ENCODE measurements at places on chromosomes 11 and 22. TPM values are rescaled to one million over a fixed set of nuclear protein-coding genes. Genes with fewer than 3 reads are reported as not detected.

DNA sequence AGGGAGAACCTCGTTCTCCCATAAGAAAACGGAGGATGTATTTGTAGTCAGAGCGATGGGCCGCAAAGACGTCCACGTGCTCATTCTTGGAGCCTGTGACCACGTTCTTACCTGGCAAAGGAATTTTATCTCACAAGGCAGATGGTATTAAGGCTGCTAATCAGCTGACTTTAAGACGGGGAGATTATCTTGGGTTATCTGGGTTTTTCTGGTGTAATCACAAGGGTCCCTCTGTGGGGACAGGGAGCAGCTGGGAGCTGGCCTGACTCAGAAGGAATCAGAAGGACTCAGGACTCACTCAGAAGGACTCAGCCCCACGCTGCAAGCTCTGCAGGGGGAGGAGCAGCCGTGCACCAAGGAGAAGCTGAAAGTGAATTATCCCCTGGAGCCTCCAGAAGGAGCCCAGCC lies 7.5 kb upstream of the SIGIRR start:
- DNase-seq: no peak

DNA sequence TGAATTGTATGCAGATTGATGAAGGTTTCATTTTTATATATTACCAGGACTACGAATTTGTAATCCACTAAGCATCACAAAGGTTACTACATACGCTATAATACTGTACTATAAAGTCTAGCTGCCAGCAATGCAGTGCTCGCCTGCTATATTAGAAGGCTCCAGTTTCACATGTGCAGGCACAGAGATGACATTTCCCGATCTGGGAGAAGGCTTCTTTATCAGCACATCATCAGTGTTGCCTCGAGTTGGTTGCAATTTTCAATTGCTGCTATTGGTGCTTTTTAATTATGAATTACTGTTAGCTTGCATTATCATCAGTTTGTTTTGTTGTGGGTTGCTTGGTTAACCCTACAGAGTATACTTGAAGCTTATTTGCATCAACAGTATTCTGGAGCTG lies 143.2 kb upstream of the TEAD1 start:
- DNase-seq: no peak

DNA sequence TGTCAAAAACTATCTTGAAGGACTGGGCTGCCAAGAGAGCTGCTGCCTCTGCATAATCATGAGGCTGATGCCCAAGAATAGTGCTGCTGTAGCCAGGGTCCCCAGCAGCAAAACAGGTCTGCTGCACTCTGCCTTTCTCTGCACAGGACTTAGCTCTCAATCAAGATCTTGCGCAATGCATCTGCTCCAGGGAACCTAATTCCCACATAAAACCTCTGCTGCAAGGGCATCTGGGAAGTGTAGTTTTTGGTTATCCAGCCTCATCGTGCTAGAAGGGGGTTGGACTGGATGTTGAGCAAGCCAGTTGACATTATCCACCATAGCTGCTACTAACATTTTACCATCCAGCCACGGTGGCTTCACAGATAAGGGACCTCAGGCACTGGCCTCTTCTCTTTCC lies 192.7 kb downstream of the C11orf91 start:
- DNase-seq: peak; percentile 85

GRCh38 chr11:57785072-57785471 lies 23.5 kb downstream of the CTNND1 start:
- DNase-seq: no peak

GRCh38 chr11:125375146-125375545 lies 120.9 kb downstream of the FEZ1 start:
- DNase-seq: peak; percentile 6

DNA sequence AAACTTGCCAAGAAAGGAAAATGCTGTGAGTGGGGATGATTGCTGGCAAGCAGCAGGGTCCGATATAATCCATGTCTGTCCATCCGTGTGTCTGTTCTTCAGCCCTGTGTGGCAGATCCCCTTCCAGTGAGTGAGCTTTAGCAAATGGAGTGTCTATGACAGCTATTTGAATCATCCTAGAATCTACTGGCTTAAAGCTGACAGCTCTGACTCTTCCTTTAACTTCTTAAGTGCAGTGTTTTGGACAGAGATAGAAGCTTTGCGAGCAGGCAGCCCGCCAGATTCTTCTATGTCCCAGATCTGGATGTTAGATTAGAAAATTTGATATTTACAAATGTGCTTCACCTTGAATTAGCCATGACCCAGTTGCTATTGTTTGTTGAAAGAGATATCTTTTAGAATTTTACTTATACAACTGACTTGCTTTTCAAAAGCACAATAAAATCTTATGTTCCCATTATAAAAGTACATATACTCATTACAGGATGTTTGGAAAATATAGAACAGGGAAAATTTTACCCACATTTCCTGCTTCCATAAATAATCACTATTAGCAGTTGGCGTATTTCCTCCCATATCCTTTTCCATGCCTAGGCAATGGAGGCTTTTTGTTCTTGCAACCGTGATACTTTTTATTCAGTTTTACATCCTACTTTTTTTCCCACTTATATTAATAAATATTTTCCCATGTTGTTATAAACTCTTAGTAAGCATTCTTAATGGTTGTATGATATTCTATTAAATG lies 124.5 kb downstream of the COMMD9 start:
- no peak for DNase-seq

DNA sequence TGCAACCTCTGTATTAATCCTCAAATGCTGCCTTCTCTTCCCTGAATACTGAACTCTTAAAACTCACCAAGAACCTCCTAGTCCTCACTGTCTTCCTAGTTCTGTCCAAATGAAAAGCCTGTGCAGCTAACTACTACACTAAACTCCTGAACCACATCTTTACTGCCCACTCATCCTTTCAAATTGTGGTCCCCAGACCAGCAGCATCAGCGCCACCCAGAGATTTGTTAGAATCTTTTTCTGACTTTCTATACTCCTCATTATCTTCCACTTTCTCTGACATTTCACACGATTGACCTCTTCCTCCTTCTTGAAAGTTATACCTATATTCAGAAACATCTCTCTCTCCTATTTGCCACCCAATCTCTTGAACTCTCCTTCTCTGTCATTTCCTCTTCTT lies 461.3 kb downstream of the DLG2 start:
- DNase-seq: no peak

DNA sequence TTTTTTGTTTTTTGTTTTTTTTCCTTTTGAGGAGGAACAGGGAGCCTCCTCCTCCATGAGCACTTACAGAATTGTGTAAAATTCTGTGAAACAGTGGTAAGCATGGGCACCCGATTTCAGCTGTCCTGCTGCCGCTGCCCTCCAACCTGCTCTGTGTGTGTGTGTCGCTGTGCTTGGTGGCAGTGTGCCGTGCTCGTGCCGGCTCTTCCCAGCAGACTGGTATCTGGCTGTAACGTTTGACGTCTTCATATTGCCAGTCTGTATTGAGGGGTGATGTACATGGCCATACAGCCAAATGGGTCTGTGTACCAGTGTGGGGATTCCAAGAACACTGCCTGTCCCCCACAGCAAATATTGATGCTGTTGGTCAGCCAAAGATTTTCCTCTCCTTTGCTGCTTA lies 97.1 kb downstream of the CWC15 start:
- no peak for DNase-seq

DNA sequence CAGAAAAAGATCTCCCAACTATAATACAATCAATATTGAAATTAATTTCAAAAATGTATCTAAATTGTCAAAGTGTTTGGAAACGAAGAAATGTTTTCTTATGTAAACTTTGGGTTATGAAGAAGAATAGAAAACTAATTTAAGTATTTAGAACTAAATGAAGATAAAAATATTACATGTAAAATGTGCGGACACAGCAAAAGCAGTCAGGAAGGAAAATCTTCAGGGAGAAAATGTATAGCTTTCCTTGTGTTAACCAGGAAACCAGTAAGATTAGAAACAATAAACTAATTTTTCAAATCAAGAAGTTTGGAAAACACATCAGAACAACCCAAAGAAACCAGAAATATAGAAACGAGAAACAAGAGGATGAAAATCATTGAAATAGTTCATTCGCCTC lies 466.5 kb downstream of the BRD1 start:
- no peak for DNase-seq

GRCh38 chr22:23386822-23387580 lies 193.1 kb downstream of the IGLL1 start:
- DNase-seq: no peak

DNA sequence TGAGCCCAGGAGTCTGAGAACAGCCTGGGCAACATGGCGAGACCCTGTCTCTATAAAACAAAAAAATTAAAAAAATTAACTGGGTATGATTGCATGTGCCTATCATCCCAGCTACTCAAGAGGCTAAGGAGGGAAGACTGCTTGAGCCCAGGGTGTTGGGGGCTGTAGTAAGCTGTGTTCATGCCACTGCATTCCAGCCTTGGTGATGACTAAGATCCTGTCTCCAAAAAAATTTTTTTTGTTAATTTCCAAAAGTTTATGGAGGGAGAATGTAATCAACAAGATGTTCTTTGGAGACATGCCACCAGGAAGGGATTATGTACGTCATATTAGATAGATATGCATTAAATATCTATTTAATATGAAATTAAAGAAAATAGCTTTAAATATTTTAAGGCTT lies 267.5 kb downstream of the SBF2 start:
- DNase-seq: no peak

- DNase-seq: no peak
Observed at GRCh38 chr22:43298062-43298801, 44.9 kb downstream of the SCUBE1 start.

DNA sequence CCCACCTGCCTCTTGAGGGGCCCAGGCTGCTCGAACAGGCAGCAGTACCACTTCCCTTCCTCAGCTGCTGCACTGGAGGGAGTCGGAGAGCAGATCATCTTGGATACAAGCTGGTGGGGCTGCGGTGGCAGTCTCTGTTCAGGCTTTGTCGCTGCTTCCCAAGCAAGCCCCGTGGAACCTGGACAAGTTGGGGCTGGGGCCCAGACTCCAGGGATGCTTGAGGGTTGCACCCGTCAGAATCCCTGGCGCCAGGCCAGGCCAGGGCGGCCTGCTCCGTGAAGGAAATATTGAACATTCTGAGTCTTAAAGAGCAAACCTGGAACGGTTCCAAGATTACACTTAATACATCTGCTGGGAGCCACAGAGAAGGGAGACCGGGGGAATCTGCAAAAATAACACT lies 310.1 kb upstream of the SORL1-AS1 start:
- DNase-seq: peak; percentile 37

DNA sequence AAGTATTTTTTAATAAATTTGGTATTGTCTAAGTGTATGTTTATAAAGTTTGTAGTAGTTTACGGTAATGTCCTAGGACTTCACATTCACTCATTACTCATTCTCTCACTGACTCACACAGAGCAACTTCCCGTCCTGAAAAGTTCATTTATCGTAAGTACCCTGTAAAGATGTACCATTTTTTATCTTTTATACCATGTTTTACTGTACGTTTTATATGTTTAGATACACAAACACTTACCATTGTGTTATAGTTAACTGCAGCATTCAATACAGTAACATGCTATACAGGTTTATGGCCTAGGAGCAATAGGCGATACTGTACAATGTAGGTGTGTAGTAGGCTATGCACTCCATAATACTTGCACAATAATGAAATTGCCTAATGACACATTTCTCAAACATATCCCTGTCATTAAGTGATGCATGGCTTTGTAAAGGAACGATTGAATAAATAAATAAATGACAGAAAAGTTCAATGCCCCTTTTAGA lies 12.5 kb upstream of the CARD18 start:
- no peak for DNase-seq

DNA sequence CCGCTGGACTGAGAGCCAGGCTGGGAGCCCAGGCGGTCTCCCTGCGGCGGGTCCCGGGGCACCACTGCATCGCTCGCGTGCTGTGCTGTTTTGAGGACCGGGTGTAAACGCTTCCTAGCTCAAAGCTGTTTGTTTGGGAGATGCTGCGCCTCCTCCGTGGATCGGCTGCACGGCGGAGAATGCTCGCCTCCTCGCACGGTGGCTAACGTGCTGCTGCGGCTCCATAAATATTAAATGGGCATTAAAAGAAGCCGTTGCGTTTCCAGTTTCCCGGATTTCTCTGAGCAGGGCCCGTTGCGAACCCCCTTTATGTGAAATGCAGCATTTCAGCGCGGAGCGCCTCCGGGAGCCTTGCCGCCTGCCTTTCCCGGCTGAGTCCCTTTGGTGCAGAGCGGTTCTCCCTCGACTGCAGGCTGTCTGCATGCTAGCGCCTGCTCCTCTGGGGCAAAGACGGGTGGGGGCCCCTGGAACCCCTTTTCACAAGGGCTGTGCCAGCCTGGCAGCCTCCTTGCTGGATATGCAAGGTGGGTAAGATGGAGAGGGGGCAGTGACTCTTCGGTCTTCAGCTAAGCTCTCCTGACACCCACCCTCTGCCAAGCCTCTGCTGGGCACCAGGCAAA lies 9.3 kb downstream of the MPPED1 start:
- DNase-seq: no peak

GRCh38 chr11:7484645-7485044 lies 661 bp upstream of the OLFML1 start:
- DNase-seq: peak; percentile 4

- peak; percentile 79 for DNase-seq
Observed at GRCh38 chr22:46417769-46418168, 82.3 kb downstream of the TRMU start.

DNA sequence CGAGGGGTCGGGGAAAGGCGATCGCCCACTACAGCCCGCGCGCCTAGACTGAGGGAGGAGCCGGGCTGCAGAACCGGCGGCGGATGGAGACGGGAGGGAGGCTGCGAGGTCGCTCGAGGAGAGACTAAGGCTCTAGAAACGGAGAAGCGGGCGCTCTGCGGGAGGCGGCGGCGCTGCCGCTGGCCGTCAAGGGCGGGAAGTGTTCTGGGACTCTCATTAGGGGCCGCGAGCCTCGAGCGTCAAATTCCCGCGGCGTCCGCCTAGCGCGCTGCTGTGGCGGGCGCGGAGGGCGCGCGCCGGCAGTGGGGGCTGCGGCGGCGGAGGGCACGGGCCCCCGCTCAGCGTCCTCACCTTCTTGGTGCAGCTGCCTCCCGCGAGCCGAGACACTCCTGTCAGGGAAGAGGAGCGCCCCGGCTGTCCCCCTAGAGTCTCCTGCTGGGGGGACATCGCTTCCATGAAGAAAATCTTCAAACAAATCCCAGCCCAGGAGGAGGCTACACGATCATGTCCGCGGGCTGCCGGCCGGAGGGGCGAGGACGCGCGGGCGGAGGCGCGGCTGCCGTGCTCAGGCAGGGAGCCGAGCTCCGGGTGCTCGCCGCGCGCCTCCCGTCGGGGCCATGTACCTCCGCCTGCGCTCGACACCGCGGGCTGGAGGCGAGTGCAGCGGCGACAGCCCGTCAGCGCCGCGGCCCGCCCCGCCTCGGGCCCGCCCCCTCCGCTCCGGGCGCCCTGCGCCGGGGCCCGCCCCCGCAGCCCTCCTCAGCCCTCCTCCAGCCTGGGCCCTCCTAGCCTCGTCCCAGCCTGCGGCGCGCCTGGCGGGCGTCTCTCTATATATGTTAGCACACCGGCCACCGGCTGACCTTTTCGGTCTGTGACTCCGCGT lies at the start of gene ARHGAP20:
Gene ARHGAP20, minus strand, starts transcription at position 662 of the 883 bp plus-strand sequence. Its CDS starts 206 bp downstream, at position 456.
- peak; percentile 83 for DNase-seq

PRR33 gene
- polyA plus RNA-seq: not detected

PAX6 gene
- not detected for polyA plus RNA-seq

ACRV1 gene
- polyA plus RNA-seq: 0.16 TPM

BCO2 gene
- polyA plus RNA-seq: 81.1 TPM

FERMT3 gene
- polyA plus RNA-seq: 2.1 TPM

TFIP11 gene
- 25.2 TPM for polyA plus RNA-seq

KRTAP5-1 gene
- polyA plus RNA-seq: not detected

MOGAT2 gene
- polyA plus RNA-seq: not detected

TYR gene
- not detected for polyA plus RNA-seq
